Right forelimb (tissue), 1 donor: ENCODE measurements at places on chromosomes 3 and 15.

- DNase-seq: no peak
Measured at GRCh38 chr3:137766041-137766875, 2.1 kb downstream of the SOX14 start.

- no peak for DNase-seq
Measured at GRCh38 chr15:95989392-95989791, 341.1 kb upstream of the NR2F2 start.

DNA sequence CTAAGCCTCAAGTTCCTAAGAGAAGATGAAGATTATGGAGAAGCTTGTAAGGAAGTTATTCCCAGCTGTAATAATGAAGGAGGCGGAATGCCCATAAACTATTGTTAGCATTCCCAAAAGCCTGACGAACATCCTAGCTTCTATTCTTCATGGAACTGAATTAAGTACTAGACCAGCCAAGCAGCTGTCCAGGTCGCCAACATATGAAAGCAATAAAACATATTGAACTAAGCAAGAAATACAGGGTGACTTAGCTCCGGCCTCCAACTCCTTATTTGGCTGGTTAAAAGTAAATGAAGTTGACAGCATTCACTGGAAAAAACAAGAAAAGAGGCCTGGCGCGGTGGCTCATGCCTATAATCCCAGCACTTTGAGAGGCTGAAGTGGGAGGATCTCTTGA is 174.0 kb upstream of the TPM1 start:
- DNase-seq: no peak

GRCh38 chr3:134754768-134755559 is 40.1 kb upstream of the EPHB1 start:
- no peak for DNase-seq

- DNase-seq: no peak
Measured at GRCh38 chr3:33167716-33168336, 50.8 kb downstream of the SUSD5 start.

GRCh38 chr3:79361748-79362378 is 405.9 kb downstream of the ROBO1 start:
- no peak for DNase-seq

DNA sequence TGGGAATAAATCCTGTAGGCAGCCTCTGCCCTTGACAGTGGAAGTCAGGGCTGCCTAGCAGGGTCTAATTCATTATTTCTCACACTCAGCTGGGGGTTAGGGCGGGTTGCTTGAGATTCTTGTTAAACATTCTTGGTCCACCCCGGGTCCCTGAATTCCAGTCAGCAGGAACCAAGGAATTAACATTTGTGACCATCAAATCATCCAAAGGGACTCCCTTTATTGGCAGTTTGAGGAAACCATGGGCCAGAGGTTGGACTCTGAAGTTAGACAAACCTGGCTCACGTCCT is 122.8 kb downstream of the EEFSEC start:
- DNase-seq: no peak

DNA sequence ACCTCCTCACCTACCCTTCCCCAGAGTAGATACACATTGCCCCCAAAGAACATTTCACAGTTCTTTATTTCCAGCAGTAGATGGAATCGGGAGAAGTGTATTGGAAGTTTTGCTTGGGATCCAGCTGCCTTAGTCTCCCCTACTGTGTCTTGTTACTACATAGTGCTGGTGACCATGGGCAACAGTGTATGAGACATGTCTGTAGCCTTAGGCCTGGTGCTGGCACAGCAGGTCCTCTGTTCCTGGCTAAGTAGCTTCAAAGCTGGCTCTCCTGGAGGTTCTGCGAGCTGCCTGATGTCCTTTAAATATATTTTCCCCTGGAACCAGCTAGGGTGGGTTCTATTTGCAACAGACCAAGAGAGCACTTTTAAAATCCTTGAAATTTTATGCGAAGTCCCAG is 174.7 kb downstream of the THSD4 start:
- no peak for DNase-seq

DNA sequence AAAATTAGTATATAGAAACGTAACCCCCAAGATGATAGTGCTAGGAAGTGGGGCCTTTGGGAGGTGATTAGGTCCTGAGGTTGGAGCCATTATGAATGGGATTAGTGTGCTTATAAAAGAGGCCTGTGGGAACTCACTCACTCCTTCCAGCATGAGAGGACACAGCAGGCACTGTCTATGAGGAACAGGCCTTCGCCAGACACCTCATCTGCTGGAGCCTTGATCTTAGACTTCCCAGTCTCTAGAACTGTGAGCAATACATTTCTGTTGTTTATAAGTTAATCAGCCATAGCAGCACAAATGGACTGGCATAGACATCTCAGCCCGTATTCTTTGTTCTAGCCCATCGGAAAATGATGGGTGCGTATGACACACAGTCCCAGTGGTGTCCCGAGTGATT is 152.3 kb downstream of the GABRG3 start:
- DNase-seq: no peak

DNA sequence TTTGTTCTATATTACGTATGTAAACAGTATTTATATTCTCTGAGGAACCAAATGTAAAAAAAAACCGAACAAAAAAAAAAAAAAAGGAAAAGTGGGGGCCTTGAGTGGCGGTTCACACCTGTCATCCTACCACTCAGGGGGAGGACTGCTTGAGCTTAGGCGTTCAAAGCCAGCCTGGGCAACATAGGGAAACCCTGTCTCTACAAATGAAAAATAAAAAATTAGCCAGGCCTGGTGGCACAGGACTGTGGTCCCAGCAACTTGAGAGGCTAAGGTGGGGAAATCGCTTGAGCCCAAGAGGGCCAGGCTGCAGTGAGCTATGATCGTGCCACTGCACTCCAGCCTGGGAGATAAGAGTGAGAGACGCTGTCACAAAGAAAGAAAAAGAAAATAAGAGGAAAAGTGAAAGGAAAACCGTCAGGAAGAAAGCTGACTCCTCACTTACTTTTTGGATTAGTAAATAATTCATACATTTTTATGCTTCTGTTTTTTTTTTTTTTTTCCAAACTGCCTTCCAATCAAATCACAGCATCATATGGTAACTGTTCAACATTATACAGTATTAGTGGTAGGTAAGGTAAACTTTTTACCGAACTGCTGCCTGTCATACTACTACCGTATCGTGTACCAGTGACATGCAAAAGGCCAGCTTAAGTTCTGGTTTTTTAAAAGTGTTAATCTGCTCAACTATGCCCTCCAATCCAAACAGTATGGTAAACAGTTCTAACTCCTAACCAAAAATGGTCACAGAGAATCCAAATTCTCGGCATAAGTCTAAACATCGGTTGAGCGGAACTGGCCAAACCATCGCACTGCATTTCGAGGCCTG is 1.2 kb downstream of the PHC3 start:
- DNase-seq: no peak

DNA sequence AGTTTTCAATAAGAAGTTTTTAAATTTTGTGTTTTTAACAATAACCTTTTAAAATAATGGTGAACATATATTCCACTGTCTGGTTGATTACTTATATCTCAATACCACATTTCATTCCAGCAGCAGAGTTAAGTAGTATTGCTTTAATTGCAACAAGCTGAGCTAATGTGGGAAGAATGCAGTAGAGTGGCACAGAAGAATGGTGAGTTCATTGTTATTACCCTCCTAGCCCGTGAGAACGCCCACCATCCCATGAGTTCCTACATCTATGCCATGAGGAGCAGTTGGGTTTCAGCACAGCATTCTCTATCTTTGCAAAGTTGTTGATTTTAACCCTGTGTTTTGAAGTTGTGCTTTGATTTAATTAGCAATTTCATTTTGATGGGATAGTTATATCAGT is 17.8 kb upstream of the NR2E3 start:
- DNase-seq: no peak

- DNase-seq: peak; percentile 46
Measured at GRCh38 chr15:96335411-96336024, 5.0 kb downstream of the NR2F2 start.

DNA sequence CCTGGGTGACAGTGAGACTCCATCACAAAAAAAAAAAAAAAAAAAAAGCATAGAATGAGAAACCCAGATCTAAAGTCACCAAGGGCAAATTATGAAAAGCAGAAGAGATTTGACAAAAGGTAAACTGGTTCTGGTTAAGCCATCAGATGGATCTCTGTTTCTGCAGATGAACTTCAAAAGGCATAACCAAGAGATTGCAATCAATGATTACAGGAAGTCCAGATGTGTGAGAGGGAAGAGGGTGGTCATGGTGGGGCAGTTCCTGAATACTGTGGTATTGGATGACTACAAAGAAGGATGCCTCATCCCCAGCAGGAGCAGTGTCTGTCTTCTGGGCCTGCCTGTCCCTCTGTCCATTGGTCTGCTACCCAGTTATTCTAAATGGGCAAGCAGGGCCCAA is 3.8 kb downstream of the P4HTM start:
- DNase-seq: no peak

- DNase-seq: no peak
Measured at GRCh38 chr3:69628951-69629350, 110.3 kb upstream of the MITF start.

DNA sequence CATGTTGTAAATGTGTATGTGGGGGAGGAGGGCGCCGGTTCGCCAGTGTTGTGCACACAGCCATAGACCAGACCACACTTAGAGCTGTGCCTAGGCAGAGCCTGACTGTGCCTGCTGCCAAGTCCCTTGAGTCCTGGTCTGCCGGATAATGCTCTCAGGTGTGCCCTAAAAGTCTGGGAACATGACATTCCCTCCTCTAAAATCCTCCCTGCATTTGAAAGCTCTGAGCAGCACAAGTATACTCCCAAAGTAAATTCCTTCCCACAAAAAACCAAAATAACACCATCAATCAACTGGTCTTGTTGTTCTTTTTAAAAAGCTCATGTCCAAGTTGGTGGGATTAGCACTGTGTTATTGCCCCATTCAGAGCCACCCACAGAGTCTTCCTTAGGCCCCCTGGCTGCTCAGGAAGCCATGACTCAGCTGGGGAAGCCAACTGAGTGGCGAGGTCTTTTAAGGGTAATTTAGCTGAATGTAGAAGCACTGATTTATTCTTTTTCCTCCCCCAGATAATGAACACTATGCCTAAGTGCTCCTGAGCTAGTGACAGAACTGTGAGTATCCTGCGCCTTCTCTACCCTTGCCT is 147.8 kb upstream of the MCTP2 start:
- no peak for DNase-seq

GRCh38 chr15:59104602-59104911 is 389 bp upstream of the CCNB2 start:
- no peak for DNase-seq

- DNase-seq: no peak
Measured at GRCh38 chr15:71732636-71733035, 77.7 kb upstream of the NR2E3 start.

DNA sequence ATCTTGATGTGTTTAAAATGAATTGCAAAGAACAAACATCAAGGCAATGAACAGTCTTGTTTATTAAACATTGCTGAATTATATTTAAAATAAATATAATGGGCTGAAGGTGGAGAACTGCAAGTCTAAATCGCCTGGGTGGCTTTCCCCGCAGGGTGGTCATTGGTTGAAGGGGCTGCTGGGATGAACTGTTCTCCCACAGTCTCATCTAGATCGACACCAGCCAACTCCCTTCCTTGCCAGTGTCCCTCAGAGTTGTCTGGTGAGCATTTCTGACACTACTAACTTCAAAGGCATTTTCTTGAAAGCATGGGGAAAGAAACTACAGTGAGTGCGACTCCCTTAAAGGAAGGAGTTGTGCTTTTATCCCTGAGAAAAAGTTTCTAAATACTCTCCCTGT is 196.5 kb upstream of the LRTM1 start:
- no peak for DNase-seq

GRCh38 chr15:33201491-33202231 is 7.1 kb upstream of the FMN1 start:
- no peak for DNase-seq

- no peak for DNase-seq
Measured at GRCh38 chr3:129239991-129240390, 9.4 kb upstream of the COPG1 start.

DNA sequence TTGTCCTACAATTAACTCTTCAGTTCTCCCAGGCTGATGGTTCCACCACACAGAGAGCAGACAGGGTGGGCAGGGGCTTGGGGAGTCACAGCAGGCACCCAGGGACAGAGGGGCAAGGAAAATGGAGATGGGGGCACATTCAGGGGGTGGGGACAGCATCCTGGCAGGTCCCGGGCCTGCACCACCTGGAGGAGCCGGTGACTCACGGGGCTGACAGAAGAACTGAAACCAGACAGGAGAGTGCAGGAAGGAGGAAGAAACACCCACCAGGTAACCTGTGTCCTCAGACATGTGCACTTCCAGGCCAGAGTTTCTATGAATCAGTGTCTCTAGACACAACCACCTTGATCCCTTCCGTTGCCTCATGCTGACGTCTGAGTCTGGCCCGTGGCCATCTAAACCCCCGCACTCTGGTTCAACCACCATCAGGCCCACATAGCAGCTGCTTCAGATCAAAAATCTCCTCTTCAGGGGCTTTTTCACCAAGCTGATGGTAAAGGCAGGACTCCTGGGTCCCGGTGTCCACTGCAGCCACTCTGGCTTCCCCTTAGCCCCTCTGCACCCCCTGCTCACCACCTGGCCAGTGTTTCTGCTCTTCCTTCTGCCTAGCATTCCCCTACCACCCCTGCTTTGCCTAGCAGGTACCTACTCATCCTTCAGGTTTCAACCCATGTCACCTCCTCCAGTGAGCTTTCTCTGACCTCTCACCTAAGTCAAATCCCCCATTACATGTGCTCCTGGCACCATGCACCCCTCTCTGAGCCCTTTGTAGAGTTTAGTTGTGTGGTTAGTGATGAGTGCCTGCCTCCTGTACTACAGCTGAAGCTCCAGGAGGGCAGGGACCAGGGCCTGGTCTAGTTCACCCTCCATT is 16.5 kb upstream of the CYP11A1 start:
- no peak for DNase-seq

GRCh38 chr3:16318176-16318575 is 53.2 kb downstream of the OXNAD1 start:
- no peak for DNase-seq

DNA sequence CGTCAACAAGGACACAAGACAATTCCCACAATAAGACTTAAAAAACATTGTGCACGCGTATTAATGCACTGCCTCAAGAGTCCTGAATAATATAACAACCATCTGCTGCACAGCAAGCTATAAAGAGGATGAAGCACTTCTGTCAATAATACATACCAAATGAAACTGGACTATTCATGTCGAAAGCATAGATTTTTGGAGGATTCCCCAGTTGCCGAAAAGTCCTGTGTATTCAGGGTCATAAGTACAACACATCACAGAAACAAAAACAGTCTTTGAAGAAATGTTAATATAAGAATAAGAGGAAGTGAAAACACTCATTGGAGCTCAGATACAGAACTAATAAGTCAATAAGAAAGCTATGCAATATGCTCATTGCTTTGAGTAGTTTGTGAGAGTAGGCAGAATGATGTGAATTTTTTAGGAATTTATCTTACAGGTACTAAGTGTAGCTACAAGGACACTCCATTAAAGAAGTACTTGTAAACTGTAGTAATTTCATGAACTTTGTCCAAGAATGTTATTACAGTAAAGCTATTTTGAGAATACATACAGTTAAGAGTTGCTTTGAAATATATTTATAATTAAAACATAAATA is 31.6 kb downstream of the CBLB start:
- DNase-seq: no peak

- DNase-seq: no peak
Measured at GRCh38 chr15:101444807-101445508, 44.5 kb downstream of the PCSK6 start.

- no peak for DNase-seq
Measured at GRCh38 chr3:30470496-30470895, 135.9 kb upstream of the TGFBR2 start.

GRCh38 chr3:94063496-94064119 is 747 bp downstream of the NSUN3 start:
- DNase-seq: no peak

- DNase-seq: no peak
Measured at GRCh38 chr3:77699125-77699691, 659.3 kb downstream of the ROBO2 start.

- no peak for DNase-seq
Measured at GRCh38 chr3:119871571-119871970, 89.7 kb downstream of the NR1I2 start.
